Hematopoietic multipotent progenitor cell treated with erythropoietin and hydrocortisone succinate and interleukin-3 and kit ligand, for 8 days (in vitro differentiated cells): ENCODE measurements at places on chromosomes 1 and 21.

GRCh38 chr1:31483012-31483946 is 70.3 kb downstream of the SERINC2 start:
- peak; percentile 35 for DNase-seq

GRCh38 chr1:92315766-92316599 is 17.1 kb downstream of the RPAP2 start:
- no peak for DNase-seq

- DNase-seq, result no peak
Observed at GRCh38 chr1:51314974-51315373, 15.4 kb downstream of the TTC39A start.

- DNase-seq, result no peak
Observed at GRCh38 chr1:10451287-10451686, 1.5 kb downstream of the CORT start.

DNA sequence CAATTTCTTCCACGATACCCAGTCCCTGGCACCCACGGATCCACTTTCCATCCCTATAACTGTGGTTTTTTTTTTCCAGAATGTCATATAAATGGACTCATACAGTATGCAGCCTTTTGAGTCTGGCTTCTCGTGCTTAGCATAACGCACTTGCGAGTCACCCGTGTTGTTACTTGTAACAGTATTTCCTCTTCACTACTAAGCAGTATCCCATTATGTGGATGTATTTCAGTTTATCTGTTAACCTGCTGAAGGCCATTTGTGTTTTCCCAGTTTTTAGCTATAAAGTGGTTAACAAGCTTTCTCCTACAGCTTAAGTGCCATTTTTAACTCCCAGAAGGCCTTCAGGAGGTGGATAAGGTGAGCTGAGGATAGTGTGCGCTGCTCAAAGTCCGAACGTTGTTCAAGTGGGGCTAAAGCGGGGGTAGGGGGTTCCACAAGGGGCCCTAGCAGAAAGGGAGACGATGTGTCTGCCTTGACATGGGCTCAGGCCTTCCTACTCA is 829 bp downstream of the ADAR start:
- peak; percentile 35 for DNase-seq

GRCh38 chr1:230066466-230067404 is at the start of gene GALNT2:
TSS of gene GALNT2 (plus strand) at chr1:230067238. CDS start at chr1:230067281, 43 bp downstream.
- peak; percentile 91 for DNase-seq

DNA sequence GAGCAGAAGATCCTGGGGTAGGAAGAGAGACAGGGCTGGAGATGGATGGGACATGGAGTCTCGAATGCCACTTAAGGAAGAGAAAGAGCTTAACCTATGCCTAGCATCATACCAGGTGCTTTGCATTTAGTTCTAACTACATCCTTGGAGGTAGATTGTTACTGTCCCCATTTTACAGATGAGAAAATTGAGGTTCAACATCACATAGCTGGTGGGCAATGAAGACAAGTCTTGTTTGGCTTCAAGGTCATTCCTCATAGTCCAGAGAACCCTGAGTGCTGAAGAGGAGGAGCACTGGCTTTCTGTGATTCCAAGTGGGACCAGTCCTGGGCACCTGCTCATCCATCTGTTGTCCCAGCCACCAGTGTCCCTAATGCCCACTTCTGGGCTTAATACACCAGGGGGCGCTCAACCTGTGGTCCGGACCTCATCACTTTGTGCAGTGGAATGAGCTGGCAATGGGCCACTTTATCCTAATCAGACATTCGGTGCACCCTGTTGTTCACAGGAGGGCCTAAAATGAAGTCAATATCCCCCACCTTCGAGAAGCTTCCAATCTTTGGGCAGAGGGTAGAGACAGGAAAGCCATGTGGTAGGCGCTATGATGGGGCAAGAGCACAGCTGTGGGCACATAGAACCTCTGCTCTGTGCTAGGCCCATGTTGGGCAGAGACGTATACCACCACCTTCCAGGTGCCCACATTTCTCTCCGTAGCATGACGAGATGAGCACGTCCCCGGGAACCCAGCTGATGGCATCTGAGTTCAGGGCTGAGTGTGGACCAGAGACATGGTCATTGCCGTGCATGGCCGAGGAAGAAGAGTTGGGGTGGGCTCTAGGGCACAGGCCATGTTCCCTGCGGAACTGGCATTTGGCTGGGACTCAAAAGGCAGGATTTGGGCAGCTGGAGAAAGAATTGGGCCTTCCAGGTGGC is 9.2 kb downstream of the RPS6KA1 start:
- DNase-seq, result peak; percentile 92

DNA sequence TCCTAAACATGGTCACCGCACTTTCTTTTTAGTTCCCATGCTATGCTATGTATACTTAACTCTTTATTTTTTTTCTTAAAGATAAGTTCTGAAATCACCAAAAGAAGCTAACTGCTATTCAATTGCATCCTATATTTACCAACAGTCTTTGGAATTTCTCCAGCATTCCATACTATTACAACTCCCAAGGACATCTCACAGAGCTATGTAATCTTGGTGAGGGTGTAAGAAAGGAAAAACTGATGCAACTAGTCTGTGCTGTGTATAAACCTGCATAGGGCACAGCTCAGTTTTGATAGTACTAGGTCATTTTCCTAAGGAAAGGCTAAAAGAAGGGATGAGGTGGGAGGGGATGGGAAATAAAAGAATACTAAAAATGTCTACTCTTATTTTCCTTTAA is 78.0 kb downstream of the PTPN14 start:
- no peak for DNase-seq

DNA sequence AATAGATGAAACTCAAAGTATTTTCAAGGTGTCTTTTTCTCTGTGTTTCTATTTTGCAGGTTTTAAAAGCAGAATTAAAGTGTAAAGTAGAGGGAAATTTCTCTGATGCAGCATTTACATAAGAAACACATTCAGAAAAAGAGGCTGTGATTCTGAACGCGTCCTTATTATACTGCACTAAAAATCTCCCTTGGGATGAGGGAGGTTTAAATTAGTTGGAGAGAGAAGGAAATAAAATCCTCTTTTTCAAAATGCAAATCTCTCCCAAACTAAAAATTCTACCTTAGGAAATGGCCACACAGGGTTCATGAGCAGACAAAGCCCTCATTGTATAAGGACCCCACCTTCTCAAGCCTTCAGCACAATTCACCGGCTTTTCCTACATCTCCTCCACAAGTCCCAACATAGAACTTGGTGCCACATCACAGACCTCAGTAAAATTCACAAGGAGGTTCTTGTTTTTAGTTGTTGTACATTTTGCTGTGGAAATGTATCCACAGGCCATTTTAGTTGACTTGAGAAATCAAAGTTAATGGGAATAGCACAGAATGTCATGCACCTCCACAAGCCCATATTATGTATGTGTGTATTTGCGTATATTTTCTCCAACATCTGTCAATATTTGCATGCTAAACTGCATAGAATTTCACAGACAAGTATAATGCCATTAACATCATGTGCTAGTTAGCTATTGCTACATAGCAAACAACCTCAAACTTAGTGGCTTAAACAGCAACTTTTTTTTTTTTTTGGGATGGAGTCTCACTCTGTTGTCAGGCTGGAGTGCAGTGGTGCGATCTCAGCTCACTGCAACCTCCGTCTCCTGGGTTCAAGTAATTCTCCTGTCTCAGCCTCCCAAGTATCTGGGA is 59.8 kb downstream of the MAB21L3 start:
- no peak for DNase-seq

DNA sequence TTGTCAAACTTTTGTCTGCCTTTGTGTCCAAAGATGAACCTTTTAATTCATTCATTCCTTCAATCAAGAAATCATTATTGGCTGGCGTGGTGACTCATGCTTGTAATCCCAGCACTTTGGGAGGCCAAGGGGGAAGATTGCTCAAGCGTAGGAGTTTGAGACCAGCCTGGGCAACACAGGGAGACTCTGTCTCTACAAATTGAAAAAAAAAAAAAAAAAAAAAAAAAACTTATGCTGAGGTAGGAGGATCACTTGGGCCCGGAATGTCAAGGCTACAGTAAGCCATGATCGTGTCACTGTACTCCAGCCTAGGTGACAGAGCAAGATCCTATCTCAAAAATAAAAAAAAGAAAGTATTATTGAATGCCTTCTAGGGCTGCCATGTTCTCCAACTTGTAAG is 51.3 kb upstream of the CXADR start:
- no peak for DNase-seq

DNA sequence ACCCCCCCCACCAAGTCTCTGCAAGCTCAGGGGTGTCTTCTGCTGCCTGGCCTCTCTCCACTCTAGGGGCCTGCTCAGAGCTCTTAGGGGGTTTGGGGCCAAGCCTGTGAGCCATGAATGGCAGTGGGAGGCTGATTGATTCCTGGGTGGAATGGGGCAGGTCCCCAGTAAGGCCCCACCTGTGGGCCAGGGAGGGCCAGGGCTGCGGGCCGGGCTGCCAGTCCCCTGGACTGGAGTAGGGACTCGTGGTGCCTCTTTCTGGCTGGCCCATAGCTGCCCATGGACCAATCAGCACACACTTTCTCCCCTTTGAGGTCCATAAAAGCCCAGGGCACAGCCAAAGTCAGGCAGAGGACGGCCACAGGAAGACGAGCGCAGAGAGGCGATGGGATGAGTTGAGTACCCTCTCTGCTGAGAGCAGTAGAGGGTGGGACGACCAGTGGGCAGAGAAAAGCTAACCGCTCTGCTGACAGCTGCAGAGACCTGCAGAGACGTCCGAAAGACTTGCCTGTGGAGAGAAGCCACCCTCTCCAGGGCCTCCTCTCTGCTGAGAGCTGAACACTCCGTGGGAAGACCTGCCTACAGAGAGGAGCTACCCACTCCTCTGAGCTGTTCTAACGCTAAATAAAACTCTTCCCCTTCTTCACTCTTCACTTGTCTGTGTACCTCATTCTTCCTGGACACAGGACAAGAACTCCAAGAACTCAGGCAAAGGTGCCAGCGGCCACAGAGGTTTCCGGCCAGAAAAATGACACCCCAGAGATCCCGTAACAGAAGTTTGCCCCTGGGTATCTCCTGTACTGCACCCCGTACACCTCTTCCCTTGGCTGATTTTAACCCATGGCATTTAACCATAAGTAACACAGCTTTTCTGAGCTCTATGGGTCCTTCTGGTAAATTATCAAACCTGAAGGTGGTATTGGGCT is 38.2 kb upstream of the TARDBP start:
- no peak for DNase-seq

- no peak for DNase-seq
Observed at GRCh38 chr1:170885551-170885950, 49.8 kb upstream of the MROH9 start.

DNA sequence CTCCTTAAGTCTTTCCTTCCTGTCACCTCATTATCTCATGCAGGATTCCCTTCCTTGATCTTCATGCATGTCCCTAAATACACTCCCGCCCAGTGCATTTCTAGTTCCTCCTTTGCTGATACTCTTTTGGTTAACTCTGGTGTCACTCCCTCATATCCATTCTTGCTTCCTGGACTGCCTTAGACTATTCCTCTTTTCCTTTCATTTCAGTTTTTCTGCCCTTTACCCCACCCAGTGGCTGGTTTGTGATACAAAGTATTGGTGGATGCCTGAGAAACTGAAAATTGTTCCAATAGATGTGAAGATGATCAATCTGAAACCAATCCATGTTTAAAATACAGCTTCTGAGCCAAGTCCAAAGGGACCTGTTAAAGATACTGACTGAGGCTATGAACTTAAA is 553.8 kb upstream of the CAMK1G start:
- no peak for DNase-seq

DNA sequence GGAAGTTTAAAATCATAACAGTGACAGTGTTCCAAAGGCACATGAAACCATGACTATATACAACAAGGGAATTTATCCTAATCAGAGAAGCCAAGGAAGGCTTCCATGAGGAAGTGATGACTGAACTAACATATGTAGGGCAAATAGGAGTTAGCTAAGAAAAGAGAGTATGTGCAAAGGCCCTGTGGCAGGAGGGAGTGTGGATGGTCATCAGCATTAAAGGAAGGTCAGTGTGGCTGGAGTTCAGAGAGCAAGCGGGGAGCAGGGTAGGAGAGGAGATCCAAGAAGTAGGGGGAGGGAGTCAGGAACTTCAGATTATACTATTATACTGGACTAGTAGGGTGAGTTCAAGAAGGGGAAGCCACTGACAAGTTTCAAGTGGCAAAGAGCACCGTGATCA is 8.4 kb downstream of the MAP7D1 start:
- DNase-seq, result no peak

DNA sequence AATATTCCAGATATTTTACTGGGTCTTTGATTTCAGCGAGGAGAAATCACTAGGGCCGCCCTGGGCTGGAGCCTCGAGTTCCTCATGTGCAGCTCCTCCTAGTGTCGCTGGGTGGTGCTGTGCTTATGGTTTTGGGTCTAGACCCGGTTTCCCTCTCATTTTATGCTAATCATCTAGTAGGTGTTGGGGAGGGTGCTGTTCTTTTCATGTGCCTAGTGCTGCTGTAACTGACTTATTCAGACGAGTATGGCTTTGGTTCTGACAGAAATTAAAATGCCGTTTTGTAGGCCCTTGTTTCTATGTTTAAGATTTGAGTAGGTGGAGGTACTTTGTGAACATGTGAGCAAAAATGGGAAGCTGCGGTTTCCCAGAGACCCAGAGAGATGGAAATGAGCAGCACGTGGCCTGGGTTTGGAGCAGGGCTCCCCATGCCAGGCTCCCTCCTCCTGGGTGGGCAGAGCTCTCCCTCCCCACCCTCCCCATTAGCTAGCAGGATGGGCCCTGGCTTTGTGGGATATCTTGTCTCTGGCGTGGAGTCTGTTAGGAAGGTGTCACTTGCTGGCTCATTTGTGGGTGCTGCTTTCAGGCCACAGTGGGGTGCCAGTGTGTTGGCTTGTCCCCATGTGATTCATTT is 74.0 kb upstream of the GPR88 start:
- peak; percentile 90 for DNase-seq

- no peak for DNase-seq
Observed at GRCh38 chr1:233138788-233139585, 156.5 kb downstream of the PCNX2 start.

DNA sequence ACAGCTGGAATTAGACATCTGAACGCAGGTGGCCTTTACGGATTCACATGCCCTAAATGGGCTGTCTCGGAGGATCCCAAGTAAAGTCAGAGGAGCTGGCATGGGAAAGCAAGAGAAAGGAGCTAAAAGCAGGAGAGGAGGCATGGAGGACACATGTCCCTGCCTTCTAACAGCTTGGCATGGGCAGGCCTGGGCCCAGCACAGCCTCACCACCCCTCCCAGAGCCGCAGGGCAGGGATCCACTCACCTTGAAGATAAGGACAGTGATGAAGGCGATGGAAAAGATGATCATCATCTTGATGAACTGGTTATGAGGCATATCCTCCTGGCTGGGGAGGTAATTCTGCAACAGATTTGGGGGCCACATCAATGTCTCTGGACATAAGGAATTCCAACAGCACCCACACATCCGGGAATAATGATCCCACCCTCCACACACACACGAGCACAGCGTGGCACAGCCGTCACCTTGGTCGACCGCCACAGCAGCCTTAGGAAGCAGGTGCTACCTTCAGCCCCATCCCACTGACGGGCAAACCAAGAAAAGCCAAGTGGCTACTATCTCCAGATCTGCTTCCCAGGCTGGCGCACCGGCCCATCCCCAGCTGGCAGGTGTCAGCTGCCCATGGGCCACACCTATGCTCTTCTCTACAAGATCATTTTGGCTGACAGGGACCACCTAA is 14.1 kb upstream of the MATN1 start:
- DNase-seq, result no peak
